ENCODE measurements at places on chromosomes 6 and 20. TPM values are rescaled to one million over a fixed set of nuclear protein-coding genes. Genes with fewer than 3 reads are reported as not detected.
A peak's percentile ranks its signal among the peaks of the same experiment; 100 is the strongest.

DNA sequence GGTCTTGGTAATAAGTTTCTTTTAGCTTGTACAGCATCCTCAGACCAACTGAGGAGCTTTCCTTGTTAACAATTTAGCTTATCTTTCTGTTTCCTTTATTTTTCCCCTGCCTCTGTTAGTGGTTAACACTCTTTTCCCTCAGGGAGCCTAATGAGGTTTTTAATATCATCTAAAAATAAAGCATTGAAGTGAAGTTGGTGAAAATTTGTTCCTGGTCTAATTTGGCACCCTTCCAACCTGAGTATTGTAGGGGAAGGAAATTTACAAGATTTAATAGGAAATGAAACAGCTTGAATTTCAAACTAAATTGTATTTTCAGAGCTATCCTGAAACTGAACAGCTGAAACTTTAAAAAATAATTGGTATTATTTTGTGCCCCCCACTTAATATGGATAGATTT lies 28.1 kb upstream of the VAPB start:
- no peak for DNase-seq

DNA sequence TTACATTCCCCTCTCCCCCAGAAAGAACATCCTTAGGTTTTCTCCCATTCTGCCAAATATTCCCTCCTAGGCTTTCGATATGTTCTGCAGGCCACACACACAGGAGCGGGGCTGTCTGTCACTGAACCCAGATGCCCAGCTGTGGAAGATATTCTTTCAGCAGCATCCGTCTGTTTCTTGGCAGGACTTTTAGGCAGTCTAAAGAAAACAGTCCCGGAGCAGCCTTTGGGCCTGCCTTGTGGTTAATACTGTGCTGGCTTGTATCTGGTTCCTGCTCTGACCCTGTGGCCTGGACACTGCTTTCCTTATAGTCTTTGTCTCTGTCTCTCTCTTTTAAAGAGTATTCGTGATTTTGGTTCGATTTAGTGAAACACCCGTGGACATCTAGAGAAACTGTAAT lies 94.6 kb upstream of the SUPT3H start:
- no peak for DNase-seq

GRCh38 chr6:138957903-138958302 lies 30.1 kb downstream of the REPS1 start:
- DNase-seq: no peak

GRCh38 chr6:157461000-157461915 lies 80.3 kb downstream of the ZDHHC14 start:
- peak; percentile 89 for DNase-seq

DNA sequence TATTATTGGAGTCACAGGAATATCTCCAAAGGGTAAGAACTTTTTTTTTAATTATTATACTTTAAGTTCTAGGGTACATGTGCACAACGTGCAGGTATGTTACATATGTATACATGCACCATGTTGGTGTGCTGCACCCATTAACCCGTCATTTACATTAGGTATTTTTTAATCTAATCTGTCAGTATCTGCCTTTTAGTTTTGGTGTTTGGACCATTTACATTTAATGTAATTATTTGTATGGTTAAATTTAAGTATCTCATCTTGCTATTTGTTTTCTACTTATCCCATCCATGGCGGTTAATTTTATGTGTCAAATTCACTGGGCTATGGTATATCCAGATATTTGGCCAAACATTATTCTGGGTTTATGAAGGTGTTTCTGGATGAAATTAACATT lies 15.4 kb upstream of the OPN5 start:
- DNase-seq: no peak

- DNase-seq: no peak
These were observed 105.4 kb upstream of the RIN2 start for GRCh38 chr20:19652591-19653026.

The PKHD1 gene
- total RNA-seq: 33.3 TPM

The HCK gene
- total RNA-seq: 2.1 TPM

The SRMS gene
- not detected for total RNA-seq
